ENCODE measurements at places on chromosomes 1 and 21.

DNA sequence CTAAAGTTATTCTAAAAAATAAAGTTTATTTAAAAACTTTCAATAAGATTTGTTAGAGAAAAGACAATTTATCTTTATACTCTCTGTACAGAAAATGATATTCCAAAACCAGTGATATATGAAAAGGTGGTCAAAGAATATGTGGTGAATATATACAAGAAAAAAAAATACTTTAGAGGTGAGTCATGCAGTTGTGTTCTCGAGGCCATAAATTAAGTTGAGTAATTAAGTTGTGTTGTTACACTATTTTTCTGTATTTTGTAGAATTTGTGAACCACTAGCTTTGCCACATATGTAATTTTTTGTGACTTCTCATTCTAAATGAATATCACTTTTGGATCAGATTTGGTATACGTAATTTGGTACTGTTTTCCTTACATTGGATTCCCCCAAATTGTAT lies 23.6 kb upstream of the DUSP10 start:
- no peak for DNase-seq

DNA sequence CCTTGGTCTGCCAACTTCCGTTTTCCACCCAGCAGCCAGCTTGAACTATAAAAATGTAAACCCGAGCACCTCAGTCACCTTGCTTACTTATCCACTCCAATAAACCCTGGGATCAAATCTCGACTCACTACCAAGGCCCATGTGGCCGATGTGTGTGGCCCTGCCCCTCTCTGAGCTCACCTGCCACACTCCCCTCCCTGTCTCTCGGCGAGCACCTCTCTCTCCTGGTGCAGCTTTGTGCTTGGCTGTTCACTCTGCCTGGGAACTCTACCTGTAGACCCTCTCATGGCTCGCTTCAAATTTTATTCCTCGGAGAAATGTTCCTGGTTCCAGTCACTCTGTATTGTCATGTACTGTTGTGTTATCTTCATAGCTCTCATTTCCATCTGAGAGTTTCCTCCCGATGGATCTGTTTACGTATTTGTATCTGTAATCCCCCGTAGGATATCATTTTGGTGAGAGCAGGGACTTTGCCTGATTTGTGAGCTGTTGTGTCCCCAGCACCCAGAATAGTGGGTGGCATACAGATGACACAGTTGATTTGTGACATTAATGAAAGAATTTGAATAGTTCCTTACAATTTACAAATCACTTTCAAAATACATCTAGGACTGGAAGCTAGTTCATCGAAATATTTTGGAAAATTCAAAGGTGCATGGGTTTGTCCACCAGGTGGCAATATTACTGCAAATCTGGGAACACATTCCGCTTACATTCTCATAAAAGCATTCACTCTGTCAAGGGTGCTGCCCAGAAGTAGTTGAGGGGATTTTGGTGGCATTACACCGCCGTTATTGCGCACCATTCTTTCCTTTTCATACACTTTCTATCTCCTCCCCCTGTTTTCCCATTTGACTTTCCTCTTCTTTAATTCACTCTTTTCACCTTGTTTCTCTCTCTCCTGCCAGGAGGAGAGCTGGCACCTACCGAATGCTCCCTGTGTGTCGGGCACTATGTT lies 95.3 kb downstream of the ABCA4 start:
- no peak for DNase-seq

DNA sequence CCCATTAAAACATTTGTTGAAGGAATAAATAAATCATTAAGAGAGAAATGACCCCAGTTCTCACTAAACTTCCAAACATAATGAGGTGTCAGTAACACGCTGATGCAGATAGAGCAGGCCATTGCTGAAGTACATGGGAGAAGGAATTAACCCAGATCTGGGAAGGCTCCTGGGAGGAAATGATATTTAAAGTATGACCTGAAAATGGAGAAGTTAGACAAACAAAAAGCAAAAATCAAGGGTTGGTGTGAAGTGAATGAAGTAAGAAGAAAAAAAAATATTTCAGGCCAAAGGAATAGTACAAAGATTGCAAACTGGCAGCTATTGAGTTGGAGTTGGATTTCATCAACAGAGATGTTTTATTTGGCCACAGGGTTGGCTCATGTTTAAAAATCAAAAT lies 71.4 kb downstream of the RGS2 start:
- no peak for DNase-seq

DNA sequence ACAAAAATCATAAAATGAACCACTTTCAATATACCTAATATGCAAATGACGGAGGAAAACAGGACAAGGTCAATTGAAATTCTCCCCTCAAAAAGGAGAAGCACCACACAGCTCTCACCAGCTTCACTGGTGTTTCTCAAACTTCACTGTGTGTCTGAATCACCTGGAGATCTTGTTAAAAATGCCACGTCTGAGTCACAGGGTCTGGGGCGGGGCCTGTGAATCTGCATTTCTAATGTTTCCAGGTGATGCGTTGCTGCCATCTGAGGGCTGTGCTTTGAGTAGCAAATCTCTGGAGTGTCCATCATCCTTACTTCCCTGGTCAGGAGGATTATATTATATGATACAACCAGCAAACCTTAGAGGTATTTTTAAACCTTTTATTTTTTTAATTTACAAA lies 9.0 kb downstream of the CLDN19 start:
- no peak for DNase-seq

GRCh38 chr1:21507511-21508270 lies 1.5 kb upstream of the ALPL start:
- no peak for DNase-seq

- no peak for DNase-seq
Observed at GRCh38 chr1:178101654-178102053, 7.8 kb downstream of the RASAL2 start.

- DNase-seq = no peak
Observed at GRCh38 chr21:41119901-41120300, 48.1 kb upstream of the BACE2 start.

DNA sequence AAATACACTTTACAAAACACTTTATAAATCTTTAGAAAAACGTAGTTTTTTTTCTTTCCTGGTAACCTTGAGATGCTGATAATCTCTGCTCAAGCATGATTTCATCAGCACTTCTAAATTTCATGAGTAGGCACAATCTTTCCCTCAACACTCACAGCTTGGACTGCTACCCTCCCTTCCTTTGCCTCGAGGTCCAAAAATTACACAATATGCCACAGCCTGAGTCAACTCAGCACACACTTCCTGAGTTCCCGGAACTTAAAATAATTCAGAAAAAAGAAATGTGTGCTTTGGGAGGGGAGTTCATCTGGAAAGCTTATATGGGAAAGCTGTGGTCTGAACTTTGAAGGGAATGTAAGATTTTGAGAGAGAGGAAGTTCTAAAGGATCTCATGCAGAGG lies 5.9 kb downstream of the CLCA2 start:
- no peak for DNase-seq

- no peak for DNase-seq
Observed at GRCh38 chr1:186054003-186054402, 319.8 kb downstream of the HMCN1 start.

- no peak for DNase-seq
Observed at GRCh38 chr1:117161887-117162286, 40.3 kb upstream of the TRIM45 start.

DNA sequence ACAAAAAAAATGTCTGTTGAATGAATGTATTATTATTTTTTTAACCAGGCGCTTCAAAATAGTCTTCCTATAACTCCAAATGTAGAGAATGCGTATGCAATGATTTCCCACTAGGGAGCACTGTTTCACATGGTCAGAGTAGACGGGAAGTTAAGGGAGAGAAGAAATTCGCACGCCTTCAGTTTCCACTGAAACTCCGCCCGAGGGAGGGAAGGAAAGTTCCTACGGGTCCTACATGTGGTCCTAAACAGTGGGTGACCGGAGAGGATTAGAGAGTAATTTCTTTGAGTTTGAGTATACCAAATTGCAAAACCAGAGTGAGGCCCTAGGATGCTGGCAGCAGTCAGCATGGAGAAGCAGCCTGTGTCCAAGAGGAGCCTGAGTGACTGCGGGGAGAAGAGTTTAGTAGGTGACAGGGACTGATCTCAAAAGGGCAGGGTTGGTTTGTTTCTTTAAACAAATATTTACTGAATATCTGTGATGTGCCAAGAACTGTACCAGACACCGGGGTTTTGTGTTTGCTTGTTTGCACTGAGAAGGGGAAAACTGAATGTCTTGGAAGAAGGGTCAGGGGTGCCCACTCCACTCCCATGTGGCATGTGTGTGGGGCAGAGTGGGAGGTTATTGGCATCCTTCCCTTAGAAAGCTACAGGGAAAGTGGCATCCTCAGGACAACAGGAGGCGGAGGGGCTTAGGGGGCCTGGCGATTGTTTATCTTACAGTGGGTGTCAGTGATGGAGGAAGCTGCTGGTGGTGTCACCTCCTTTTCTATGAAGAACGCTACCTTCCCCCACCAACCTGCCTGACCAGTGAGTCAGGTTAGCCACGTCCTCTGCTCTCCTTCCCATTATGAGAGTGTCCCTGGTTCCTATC lies 22.8 kb downstream of the RNU5D-1 start:
- DNase-seq = no peak

DNA sequence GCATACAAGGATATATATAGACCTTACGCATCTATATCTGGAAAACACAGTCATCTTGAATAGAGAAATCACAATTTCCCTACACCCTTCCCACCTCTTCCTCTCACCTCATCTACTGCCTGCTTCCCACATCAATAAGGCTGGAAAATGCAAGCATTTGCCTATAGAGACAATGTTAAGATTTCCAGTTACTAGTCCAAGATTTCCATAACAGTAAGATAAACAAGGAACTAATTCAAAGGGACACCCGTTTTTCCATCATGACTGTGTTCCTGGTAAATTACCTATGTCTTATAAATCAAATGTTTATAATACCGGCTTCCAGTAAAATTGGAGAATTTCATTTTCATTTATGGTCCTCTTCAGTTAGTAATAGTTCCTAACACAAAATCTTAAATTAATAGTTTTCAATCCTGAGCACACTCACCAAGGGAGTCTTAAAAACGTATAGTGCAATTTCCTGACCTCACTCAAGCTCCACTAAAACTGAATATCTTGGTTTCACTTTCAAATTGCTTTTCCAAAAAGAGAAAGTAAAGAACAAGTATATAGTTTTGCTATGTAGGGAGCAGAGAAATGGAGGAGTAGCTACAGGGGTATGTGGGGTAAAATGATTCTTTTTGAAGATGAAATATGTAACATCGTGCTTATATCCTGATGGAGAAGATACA lies 398.7 kb downstream of the PLPP3 start:
- DNase-seq = no peak

GRCh38 chr1:29499104-29499650 lies 262.9 kb downstream of the PTPRU start:
- DNase-seq = no peak

DNA sequence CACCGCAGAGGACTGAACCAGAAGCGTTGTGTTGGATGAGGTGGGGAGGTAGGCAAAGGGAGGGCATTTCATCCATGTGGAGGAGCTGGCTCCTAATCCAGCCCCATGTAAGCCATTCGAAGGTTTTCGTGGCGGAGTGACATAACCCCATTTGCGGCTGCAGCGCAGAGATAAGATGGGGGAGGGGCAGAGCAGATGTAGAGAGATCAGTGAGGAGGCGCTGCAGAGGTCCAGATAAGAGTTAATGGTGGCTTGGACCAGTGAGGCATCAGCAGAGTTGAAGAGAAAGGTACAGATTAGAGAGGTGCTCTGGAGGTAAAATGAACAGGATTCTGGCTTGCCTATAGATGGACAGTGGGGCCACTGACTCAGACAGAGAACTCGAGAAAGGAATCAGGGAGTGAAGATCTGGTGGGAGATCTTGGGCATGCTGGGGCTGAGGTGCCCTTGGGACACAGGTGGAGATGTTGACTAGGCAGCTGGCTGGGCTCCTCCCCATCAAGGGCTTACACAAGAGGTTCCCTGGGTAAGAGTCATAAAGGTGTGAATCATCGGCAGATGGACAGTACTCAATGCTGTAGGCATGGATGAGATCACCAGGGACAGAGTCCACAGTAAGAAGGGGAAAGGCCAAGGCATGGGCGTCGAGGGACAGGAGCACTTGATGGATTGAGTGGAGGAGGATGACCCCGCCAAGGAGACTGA lies 7.8 kb upstream of the PTPRF start:
- no peak for DNase-seq

GRCh38 chr1:110106013-110106941 lies 6.0 kb upstream of the UBL4B start:
- no peak for DNase-seq

GRCh38 chr1:56433056-56433577 lies 146.2 kb downstream of the PLPP3 start:
- DNase-seq = no peak

- DNase-seq = no peak
Observed at GRCh38 chr1:237507005-237507404, 383.7 kb downstream of the ZP4 start.

- DNase-seq = no peak
Observed at GRCh38 chr1:64715186-64715585, 29.7 kb upstream of the RAVER2 start.

DNA sequence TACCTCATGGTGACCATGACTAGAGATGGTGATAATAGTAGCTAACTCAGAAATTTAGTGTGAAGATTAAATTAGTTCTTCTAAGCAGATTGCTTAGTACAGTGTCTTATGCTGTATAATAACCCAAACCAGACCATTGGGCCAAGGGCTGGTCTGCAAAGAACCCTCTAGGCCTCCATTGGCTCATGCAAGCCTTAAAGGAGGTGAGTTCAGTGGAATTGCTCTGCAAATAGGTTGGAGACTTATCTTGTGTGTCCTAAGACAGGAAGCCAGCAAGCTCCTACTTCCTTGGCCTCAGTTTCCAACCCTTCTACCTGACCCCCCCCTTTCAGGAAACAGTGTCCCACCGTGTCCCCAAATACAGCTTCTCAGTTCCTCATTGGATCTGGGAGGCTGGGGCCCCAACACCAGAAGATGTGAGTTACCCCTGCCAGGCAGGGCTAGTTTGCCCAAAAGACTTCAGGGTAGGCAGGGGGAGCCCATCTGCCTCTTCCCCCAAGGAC lies 1.9 kb upstream of the MEF2D start:
- DNase-seq = no peak

DNA sequence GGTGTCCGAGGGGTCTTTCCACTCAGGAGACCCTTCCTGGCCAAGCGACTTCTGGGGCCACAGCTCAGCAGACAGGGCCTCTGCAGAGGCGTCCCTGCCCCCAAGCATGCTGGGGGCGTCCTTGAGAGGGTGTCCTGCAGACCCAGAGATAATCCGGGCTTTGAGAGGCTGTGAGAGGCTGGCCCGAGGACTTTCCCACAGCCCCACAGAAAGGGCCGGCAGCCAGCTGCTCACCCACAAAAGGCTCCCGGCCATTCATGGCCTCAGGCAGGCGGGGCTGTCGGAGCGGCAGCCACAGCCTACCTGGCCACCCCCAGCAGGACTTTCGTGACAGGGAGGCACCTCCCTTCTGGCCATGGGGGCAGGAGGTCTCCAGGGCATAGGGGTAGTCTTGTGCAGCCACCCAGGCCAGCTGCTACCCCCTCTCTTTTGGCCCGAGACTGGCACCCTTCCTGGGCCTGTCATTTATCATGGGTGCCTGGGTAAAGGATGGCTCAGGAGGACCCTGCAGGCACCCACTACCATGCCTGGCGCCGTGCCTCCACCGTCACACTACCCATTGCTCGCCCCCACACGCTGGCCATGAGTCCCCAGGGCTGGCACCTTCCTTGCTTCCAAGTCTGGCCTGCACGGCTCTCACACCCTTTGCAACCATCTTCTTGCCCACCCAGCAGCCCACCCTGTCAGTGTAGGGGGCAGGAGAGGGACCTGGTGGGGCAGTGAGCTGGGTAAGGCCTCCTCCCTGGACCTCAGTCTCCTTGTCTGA lies 11.1 kb upstream of the TNFRSF14 start:
- no peak for DNase-seq

GRCh38 chr1:206778031-206778430 lies 5.7 kb upstream of the IL10 start:
- no peak for DNase-seq

Data from esophagus squamous epithelium (tissue), 5 donors.